ENCODE measurements at places on chromosomes 3 and 15.

DNA sequence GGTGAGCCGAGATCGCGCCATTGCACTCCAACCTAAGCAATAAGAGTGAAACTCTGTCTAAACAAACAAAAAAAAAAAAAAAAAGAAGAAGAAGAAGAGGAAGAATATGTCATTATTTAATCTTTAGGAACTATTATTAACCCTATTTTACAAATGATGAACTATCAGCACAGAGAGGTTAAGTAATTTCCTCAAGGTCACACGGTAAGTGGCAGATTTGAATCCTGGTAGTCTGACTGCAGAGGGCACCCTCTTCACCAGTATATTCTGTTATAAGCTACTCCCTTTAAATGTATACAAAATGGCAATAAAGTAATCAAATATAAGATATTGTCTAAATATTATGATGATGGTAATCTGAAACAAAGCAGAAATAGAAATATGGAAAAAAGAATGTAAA, 77.4 kb upstream of the HERC1 start:
- ATAC-seq = no peak

- ATAC-seq = peak; percentile 86
Observed at GRCh38 chr3:159263750-159264553, 462.1 kb downstream of the MFSD1 start.

- no peak for ATAC-seq
Observed at GRCh38 chr3:37458162-37459120, 284.1 kb upstream of the LRRFIP2 start.

GRCh38 chr3:144032531-144033239, 61.1 kb downstream of the DIPK2A start:
- no peak for ATAC-seq

DNA sequence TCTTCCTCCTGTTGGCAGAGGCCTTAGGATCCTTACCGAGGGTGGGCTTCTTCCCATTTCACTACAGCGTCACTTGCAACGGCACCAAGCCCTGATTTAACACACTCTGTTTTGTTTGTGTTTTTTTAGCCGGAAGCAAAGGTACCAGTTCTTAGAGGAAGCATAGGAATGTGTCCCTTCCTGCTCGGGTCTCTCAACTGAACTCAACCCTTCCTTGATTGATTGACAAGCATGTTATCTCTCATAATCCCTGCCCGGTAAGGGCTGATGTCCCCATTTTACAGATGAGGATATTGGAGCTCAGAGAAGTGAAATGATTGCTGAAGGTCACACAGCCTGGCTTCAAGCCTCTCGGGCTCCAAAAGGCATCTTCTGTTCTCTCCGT, 26.6 kb upstream of the MAGEF1 start:
- ATAC-seq = no peak

GRCh38 chr3:72269475-72269874, 484.5 kb upstream of the PROK2 start:
- no peak for ATAC-seq

GRCh38 chr15:52085299-52085698, 27.3 kb downstream of the BCL2L10 start:
- no peak for ATAC-seq

DNA sequence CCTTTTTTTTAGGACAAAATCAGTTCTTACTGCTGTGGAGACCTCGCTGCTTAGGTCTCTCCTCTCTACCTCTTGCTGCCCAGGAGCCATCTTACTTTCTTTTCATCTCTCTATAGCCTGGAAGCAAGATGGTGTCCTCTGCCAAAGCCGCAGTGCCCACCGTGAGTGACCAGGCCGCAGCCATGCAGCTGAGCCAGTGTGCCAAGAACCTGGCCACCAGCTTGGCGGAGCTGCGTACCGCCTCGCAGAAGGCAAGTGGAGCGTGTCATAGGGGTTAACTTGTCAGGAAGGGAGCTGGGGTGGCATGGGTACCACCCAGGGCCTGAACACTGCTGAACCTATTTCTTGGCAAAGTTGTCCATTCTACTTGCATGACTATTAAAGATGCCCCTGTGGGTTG, 320.3 kb upstream of the TPM1 start:
- ATAC-seq = no peak

DNA sequence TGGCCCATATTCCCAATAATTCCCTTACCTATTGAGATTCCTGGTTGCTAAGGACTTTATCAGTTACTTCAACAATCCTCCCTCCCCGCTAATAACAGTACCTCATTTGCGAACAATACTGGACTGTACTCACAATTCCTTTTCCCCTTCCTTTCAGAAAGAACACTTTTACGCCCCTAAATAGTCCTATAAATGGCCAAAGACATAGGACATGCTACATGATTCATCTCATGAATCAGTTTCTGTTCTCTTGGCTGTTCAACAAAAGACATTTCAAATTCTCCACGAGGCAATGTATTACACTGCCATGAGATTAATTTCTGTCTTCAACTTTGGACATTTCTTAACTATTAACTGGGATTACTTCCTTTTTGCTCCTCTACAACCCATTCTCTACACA, 264.4 kb downstream of the TIGIT start:
- ATAC-seq = no peak

GRCh38 chr3:190644766-190645165, 130.9 kb downstream of the IL1RAP start:
- ATAC-seq = no peak

GRCh38 chr3:99607151-99607550, 31.2 kb upstream of the COL8A1 start:
- ATAC-seq = no peak

GRCh38 chr3:15768421-15769255, 29.1 kb downstream of the ANKRD28 start:
- peak; percentile 92 for ATAC-seq
